HFFc6 (cell line): ENCODE measurements at places on chromosomes 12 and 14. TPM values are rescaled to one million over a fixed set of nuclear protein-coding genes. Genes with fewer than 3 reads are reported as not detected.

The EIF2S3B gene
- total RNA-seq: 0.23 to 0.81 TPM (median 0.53 TPM) in 3 replicates

The SYNDIG1L gene
- not detected in 3 replicates for total RNA-seq

The CBLN3 gene
- 3.3 and 4.2 TPM in 2 replicates for total RNA-seq

DNA sequence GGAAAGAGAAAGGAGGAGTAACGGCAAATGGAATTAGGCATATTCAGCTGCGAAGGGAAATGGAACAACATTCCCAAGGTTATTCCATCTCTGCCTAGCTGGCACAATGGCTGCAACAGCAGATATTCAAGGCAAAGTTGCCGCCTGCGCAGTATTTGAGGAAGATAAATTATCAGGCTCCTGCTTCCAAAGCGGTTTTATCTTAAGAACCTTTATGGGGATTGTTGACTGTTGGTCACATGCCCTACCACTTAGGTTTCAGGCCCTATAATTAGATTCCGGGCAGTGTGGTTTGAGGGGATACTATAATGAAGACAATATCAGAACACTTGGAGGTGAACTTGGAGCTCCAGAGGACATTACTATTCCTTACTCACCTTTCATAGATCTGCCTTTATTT, 99.7 kb downstream of the FGD4 start:
- DNase-seq: no peak
- H3K36me3 ChIP-seq: no peaks in the 10 kb centered on the region
- no peak overlapping the region for H3K27ac ChIP-seq

- no peaks in the 10 kb centered on the region; the same call in 1 of the 2 replicates for H3K27me3 ChIP-seq
- H3K36me3 ChIP-seq: peaks cover 37% of the 10 kb centered on the region
- H3K4me3 ChIP-seq: no peak overlapping the region; the same call in 1 of the 2 replicates
- no peak for DNase-seq
Measured at GRCh38 chr12:122226366-122227125, 694 bp upstream of the DIABLO start.

GRCh38 chr12:6540181-6540877, 6.0 kb downstream of the GAPDH start:
- DNase-seq: peak; percentile 94
- H3K4me1 ChIP-seq: peaks cover 61% of the 10 kb centered on the region
- H3K27ac ChIP-seq: peak overlapping the region; percentile 100
- H3K4me3 ChIP-seq: peak overlapping the region; percentile 95
- peaks cover 52% of the 10 kb centered on the region for H3K27me3 ChIP-seq

DNA sequence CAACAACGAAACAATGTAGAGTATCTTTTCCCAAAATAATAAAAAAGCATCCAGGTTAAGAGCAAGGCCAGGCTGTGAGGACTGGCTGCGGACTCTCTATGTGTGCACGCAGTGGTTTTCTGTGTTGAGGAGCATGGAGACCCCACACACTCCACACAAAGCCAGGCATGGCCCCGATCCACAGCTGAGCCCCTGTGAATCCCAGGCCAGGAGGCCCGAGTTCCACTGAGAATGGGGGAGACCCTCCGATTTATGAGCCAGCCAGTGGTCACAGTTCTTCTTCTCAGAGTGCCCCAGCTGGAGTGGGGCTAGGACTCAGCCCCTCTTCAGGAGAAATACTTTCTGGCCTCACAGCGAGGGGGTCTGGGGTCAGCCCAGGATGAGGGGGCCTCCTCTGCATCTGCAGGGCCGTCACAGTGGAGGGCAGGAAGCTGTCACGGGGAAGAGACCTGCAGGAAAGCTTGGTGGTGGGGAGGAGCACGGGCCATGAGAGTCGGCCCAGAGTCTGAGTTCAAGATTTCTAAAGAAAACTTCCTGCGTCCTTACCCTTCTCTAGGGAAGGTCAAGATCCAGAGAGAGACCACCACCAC, 20.1 kb downstream of the NCKAP5L start:
- no peak overlapping the region for H3K27ac ChIP-seq
- H3K4me3 ChIP-seq: no peak overlapping the region
- H3K36me3 ChIP-seq: 0 out of 2 replicates have a peak, but pooled peaks cover 12% of the 10 kb centered on the region
- peaks cover 3% of the 10 kb centered on the region for H3K27me3 ChIP-seq

DNA sequence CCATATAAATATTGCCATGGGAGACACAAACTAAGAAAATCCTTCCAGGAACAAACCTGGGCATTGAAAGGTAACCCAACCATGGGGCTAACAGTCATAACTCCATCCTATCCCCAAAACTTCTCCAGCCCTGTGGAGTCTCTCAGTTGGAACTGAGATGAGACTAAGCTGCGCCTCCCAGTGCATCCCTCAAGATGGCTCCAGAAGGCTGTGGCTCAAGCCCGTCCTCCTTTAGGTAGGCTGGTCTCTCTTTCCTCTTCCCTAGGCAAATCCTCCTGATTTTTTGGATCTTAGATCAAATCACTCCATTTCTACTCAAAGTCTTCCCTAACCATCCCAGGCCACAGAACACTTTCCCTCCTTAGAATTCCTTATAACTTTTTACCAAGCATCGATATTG, 364.3 kb upstream of the CCDC196 start:
- H3K36me3 ChIP-seq: no peaks in the 10 kb centered on the region; the same call in none of the 2 replicates
- peaks cover 6% of the 10 kb centered on the region; the same call in 1 of the 2 replicates for H3K4me1 ChIP-seq
- H3K27me3 ChIP-seq: no peaks in the 10 kb centered on the region
- no peak for DNase-seq
- no peak overlapping the region for H3K27ac ChIP-seq
- H3K4me3 ChIP-seq: no peak overlapping the region
